ENCODE measurements at places on chromosomes 1 and 21.
A peak's percentile ranks its signal among the peaks of the same experiment; 100 is the strongest.

DNA sequence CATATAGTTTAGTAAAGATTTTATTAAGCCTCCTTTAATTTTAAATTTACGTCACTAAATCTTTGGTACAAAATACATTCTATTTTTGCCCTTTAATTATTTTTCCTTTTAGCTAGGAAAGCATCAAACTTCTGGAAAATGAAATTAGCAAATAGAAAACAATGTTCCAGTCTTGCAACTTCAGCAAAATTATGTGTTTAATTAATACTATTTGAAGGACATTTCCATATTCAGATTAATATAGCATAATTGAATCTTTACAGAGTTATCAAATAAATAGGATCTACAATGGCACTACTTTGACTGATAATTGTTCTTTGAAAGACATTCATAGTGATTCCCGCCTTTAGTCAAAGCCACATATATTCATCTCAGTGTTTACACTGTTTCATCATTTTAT is 904.2 kb downstream of the KCNT2 start:
- DNase-seq: no peak

GRCh38 chr21:41779659-41780058 is 12.8 kb upstream of the RIPK4 start:
- DNase-seq: no peak

DNA sequence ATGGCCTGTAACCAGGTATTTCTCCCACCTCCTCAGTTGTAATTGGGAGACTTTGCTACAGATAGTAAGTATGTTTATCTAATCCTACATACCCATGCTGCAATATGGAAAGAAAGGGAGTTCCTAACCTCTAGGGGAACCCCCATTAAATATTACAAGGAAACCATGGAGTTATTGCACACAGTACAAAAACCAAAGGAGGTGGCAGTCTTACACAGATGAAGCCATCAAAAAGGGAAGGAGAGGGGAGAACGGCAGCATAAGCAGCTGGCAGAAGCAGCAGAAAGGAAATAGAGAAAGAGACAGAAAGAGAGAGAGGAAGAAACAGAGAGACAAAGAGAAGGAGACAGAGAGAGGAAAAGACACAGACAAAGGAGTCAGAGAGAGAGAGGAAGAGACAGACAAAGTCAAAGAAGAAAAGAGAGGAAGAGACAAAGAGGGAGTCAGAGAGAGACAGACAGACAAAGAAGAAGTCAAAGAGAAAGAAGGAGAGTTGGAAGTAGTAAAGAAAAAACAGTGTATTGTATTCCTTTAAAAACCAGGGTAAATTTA is 142.9 kb downstream of the FASLG start:
- DNase-seq: no peak

GRCh38 chr21:26169611-26170470 is 729 bp downstream of the APP start:
- no peak for DNase-seq

DNA sequence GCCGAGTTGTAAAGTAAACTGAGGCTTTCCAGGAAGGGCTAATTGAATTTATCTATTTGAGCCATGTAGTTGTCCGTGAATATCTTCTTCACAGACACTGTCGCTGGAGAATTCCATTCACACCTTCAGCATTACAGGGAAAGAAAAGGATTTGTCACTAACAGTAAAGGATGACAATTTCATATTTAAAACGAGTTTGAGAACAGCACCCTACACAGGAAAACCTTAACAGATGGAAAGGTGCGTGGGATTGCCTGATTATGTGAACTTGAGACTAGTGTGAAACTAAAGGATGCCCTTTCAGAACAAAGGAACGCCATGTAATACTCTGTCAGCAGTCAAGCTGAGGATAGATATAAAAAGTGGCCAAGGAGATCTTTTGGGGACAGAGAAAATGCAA is 492.5 kb upstream of the ADGRL2 start:
- DNase-seq: no peak

- DNase-seq: no peak
Measured at GRCh38 chr1:93206567-93206954, 26.0 kb downstream of the CCDC18 start.

GRCh38 chr1:98021126-98021525 is 100.3 kb upstream of the DPYD start:
- DNase-seq: no peak

DNA sequence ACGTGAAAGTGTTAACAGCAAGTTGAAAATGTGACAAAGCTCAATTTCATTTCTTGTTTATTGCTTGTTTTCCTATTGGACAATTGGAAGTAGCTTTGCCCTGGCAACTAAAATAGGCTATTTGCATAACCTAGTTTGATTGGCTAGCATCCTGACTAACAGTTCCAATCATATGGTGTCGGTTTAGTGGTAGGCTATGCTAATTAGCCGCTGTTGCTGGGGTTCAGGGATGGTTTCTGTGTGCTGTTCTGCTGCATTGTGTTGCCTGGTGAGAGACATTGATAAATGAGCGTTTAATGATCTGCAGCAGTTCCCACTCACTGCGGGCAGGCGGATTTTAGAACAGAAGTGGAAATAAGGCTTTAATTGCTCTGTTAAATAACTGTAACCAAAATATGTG is 68.5 kb downstream of the DYRK1A start:
- DNase-seq: peak; percentile 70

DNA sequence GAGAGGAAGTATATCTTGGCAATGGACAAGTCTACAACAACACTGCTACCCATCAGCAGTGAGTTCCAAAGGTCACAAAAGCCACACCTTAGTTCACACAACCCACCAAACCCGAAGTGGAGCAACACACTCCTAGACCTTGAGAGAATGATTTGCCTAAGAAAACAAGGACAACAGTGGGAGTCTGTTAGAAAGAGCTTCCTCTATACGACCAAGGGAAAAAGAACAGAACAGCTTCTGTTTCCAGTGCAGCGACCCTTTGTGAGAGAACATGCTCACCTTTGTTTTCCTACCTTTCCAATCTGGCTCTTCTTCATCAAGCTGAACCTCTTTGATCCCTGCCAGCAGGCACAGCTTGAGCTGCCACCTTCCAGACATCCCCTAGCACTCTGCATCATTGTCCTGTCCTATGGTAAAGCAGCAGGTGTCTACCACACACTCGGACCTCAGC is 56.7 kb upstream of the PALMD start:
- no peak for DNase-seq
